ENCODE measurements at places on chromosomes 7 and 10.

- no peak for DNase-seq
Observed at GRCh38 chr7:71636329-71636728, 504.4 kb downstream of the GALNT17 start.

DNA sequence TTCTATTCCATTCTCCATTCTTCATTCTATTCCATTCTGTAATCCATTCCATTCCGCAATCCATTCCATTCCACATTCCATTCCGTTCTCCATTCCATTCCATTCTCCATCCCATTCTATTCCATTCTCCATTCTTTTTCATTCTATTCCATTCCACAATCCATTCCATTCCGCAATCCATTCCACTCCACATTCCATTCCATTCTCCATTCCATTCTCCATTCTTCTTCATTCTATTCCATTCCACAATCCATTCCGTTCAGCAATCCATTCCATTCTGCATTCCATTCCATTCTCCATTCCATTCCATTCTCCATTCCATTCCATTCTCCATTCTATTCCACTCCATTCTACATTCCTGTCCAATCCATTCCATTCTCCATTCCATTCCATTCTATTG, 85.2 kb downstream of the NSUN6 start:
- DNase-seq, result no peak

- no peak for DNase-seq
Observed at GRCh38 chr10:56844978-56845529, 484.0 kb upstream of the ZWINT start.

GRCh38 chr7:111586711-111587409, 24.6 kb upstream of the IMMP2L start:
- DNase-seq, result no peak

DNA sequence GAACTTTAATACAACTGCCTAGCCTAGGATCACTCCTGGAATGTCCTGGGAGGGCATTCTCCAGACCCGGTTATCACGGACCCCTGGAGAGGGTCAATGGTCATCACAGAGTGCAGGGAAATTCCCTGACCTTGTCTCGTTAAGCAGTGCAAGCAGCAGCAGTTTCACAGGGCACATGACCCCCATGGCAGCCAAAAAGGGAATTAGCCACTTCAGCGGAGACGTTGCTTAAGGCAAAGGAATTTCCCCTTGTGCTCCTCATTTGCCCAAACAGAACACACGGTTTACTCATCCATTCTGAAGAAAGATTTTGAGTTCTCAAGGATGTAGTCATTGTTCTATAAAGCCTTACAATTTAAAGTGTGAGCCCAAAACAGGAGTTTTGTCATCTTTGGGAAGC, 260.3 kb downstream of the SNX13 start:
- DNase-seq, result no peak

- DNase-seq, result no peak
Observed at GRCh38 chr7:41305001-41305400, 397.9 kb downstream of the INHBA start.

DNA sequence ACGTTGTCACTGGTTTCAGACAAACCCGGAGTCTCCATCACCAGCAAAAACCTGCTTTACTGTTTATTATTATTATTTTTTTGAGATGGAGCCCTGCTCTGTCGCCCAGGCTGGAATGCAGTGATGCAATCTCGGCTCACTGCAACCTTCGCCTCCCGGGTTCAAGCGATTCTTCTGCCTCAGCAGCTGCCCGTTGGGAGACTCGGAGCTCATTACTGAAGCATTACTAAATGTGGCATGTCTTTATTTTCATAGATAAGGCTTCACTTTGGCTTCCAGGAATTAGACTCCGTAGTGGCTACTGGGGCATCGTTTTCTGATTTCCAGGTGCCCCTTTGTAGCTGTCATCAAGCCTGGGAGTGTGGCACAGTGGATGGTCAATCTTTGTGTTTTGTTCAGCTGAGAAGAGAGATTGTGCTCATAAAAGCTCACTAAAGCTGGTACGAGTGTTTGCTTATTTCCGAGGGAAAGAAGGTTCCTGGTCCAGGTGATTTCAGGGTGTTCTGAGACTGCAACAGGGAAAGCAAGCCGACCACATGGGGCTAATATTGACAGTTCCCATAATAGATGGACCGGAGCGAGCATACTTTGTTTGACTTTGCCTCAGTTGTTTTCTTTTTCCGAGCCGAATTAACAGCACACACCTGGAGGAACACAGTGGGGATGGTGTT, 163.1 kb downstream of the CAMK1D start:
- DNase-seq, result no peak

GRCh38 chr10:27192284-27192683, 37.1 kb downstream of the MASTL start:
- DNase-seq, result no peak

GRCh38 chr7:95929710-95930280, 157.4 kb downstream of the DYNC1I1 start:
- DNase-seq, result no peak

- DNase-seq, result peak; percentile 98
Observed at GRCh38 chr10:130110246-130111112, at the start of gene C10orf143. C10orf143 (minus strand) TSS chr10:130110830; CDS start chr10:130110772, 58 bp downstream.

DNA sequence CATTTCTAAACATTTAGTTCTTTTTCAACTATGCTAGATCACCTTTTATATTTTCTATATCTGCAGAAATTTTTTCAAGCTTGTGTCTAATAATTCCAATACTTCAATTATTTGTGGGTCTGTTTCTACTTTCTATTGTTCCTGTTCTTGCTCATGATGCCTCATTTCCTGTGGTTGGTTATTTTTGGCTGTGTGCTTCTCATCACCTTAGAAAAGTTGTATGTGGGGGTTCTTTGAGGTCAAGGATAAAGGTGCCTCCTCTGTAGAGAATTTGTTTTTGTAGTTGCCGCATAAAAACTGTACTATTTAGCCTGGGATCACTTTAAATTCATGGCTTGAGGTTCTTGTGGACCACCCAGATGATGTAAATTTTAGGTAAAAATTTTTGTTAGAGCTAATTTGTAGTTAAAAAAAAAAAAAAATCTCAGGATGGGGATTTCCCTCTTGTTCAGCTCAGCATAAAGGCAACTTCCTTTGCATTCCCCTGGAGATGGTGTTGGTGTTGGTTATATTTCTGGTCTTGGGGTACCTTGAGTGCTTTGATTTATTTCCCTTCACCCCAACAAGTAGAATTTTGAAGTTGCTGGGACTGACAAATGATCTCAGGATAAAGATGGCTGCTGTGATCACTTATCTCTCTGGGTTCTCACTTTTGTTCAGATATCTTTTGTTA, 27.0 kb upstream of the JAZF1 start:
- DNase-seq, result peak; percentile 16

- no peak for DNase-seq
Observed at GRCh38 chr10:119784340-119785067, 58.7 kb downstream of the INPP5F start.

DNA sequence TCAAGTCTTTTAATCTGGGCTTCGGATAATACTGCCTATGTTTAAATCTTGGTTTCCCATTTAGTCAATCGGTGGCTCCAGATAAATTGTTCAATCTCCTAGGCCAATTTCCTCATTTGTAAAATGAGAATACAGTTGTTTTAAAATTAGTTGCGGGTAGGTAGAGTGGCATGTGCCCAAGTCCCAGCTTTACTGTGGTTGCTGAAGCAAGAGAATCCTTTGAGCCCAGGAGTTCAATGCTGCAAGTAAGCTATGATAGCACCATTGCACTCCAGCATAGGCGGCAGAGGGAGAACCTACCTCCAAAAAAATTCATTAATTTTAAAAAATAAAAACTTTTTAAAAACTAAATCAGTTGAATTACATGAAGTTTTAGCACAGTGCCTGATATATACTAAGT, 7.3 kb downstream of the RNF216 start:
- DNase-seq, result no peak

- no peak for DNase-seq
Observed at GRCh38 chr10:106107706-106108105, 1056.8 kb downstream of the SORCS1 start.

- DNase-seq, result no peak
Observed at GRCh38 chr10:55146032-55146431, 345.0 kb upstream of the PCDH15 start.

DNA sequence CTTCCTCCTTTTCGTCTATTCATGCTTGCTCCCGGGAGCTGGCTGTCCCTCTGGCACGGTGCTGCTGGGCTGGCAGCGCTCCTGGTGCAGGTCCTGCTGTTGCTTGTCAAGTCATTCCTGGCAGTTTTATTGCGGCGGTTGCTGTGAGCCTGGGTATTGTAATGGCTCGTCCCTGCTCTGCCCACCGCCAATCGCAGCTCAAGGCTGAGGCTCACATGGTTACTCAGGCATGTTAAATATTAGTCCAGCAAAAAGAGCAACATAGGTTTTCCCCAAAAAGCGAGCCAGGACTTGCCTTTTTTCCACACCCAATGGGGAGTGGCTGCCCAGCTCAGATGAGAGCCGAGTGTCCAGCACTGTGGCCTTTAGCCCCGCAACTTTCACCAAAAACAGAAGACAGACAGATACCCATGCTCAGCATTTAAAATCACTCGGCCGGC, 492.9 kb upstream of the FOXK1 start:
- DNase-seq, result no peak

GRCh38 chr10:4472190-4472904, 353.7 kb upstream of the AKR1E2 start:
- no peak for DNase-seq

GRCh38 chr10:50508315-50509051, 115.3 kb downstream of the SGMS1 start:
- no peak for DNase-seq

- DNase-seq, result no peak
Observed at GRCh38 chr10:26468700-26469099, 30.6 kb downstream of the APBB1IP start.

DNA sequence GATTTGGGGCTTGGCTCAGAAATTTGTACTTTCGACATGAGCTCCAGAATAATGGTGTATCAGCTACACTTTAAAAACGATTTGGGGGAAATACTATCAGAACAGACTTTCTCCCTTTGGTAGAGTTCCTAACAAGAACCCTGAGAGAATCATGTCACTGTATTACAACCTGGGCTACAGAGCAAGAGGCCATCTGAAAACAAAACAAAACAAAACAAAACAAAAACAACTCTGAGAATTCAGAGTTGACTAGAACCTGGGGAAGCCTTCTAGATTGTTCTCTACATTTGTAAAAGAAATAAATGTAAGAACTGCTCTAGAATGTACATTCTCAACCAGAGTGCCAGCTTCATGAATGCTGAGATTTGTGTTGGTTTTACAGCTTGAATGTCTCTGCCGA, 262.6 kb upstream of the SEMA3D start:
- DNase-seq, result no peak

- DNase-seq, result no peak
Observed at GRCh38 chr10:100996678-100997359, 2.8 kb upstream of the LZTS2 start.

DNA sequence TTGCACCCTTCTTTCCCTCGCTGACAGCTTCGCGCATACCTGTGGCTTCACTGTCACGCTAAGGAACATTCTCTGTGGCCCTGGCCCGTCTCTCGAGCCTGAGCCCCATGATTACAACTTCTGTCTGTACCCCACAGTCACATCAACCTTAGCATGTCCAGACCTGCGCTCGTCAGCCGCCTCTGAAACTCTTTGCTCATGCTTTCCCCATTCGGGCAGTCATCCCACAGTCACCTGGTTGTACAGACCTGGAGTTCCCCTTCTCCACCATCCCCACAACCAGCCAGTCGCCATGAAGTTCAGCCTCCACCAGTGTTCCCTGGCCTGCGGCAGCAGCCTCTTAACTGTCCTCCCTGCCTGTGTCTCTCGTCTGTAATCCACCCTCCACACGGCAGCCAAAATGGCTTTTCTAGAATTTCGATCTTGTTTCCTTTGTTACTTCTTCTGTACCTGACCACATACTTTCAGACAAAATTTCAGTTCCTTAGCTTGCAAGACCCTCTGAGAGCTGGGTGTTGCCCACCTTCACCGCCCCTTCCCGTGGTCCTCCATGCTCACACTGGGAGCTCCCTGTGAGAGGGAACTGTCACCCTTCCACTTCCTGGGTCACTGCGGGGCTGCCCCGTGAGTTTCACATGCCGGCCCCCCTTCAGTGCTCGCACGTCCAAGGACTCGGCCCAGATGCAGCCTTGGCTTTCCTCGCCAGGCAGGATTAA, 229.2 kb downstream of the CELF2 start:
- DNase-seq, result no peak

DNA sequence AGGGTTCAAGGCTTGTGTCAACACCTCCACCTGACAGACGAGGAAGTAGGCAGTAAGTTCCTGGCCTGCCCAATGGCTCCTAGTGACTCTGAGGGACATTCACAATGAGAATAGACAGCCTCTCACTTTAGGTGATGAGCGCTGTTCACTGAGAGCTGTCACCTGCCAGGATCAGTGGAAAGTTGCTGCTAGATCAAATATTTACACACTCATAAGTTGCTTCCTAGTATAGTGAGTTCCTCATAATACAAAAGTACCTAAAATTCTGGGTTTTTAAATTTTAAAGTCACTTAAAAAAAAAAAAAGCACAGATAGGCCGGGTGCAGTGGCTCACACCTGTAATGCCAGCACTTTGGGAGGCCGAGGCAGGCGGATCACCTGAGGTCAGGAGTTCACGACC, 320.8 kb downstream of the PRPF18 start:
- DNase-seq, result no peak

DNA sequence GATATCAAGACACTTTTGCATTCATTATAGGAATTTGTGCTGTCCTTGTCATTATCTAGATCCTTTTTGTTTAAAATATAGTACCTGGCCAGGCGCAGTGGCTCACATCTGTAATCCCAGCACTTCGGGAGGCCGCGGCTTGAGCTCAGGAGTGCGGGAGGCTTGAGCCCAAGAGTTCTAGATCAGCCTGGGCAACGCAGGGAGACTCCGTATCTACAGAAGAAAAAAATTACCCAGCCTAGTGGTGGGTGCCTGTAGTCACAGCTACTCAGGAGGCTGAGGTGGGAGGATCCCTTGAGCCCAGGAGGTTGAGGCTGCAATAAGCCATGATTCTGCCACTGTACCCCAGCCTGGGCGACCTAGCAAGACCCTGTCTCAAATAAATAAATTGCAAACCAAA, 621 bp upstream of the MORN4 start:
- DNase-seq, result no peak

GRCh38 chr10:60362461-60362860, 27.2 kb downstream of the ANK3 start:
- no peak for DNase-seq

DNA sequence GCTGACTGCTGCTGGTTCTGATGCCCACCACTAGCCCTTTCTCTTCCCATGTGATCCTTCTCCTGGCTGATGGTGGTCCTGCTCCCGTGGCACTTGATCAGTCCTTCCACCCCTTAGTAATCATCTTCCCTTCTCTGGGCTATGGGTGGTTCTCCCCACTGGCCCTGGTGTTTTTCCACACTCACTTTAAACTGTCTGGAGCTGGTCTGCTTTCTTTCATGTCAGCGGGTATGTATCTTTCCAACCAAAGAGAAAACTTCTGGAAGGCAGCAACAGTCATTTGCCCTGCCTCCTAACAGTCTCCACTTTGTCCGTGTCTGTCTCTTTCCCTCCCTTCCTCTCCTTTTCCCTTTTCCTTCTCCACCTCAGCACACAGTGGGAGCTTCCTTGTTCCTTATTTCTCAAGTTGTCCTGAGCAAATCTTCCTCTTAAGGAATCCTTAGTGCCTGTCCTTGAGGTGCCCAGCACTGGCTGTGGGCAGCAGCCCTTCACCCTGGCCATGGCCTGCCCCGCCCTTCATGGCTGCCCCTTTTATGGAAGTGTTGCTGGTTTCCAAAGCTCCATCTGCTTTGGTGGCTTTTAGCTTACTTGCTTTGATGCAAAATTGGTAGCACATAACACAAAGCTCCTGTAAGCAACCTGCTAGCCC, 189.0 kb downstream of the TCF7L2 start:
- no peak for DNase-seq

Measured in activated T-cell treated with anti-CD3 and anti-CD28 coated beads for 24 hours (primary cell).